Vein endothelial cell (primary cell): ENCODE measurements at places on chromosomes 12 and 14. TPM values are rescaled to one million over a fixed set of nuclear protein-coding genes. Genes with fewer than 3 reads are reported as not detected.

The IL26 gene
- total RNA-seq, result not detected in 2 replicates

The HOXC6 gene
- total RNA-seq, result not detected in 2 replicates

The TMEM132D gene
- not detected in 2 replicates for total RNA-seq

The TPPP2 gene
- total RNA-seq, result not detected in 2 replicates

The HCAR3 gene
- total RNA-seq, result not detected in 2 replicates
